ENCODE measurements at places on chromosomes 3 and 15.
A peak's percentile ranks its signal among the peaks of the same experiment; 100 is the strongest.

- DNase-seq = no peak
Observed at GRCh38 chr15:49863431-49864224, 242.8 kb downstream of the DTWD1 start.

GRCh38 chr15:27808182-27808581 lies 290.9 kb downstream of the OCA2 start:
- no peak for DNase-seq

DNA sequence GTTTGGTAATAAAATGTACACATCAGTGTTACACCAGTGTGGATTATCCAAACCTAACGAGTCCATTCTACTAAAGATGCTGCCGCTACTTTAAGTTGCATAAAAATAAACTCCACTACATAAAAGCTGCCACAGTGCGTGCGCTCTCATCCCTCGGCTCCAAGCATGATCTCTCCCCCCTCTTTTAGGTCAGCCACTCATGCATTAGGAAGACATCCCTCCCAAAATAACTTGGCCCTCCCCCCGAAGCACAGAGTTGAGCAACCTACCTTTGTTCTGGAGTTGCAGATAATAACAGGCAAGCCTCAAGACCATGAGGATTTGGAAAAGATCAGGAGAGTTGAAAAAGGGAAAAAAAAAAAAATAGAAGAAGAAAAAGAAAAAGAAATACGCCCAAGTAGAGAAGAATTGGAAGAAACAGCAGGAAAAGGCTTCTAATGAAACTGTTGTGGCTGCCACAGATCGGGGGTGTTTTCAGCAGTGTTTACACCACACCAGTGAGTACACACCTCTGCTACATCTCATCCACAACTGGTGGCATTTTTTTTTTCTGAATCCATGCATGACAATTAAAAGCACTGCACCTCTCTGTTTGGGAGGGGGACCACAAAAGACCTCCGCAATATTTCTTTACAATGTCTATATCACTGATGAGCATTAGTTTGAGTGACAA lies 339.2 kb downstream of the FOXP1 start:
- peak; percentile 25 for DNase-seq

GRCh38 chr3:52843881-52844280 lies 9.1 kb upstream of the MUSTN1 start:
- DNase-seq = no peak

GRCh38 chr15:92159481-92159880 lies 234.2 kb upstream of the ST8SIA2 start:
- DNase-seq = no peak

All from H7 (cell line).